ENCODE measurements at places on chromosomes 2 and 18.

- no peak for DNase-seq
These were observed 115.1 kb upstream of the GPC1 start for GRCh38 chr2:240320204-240320993.

DNA sequence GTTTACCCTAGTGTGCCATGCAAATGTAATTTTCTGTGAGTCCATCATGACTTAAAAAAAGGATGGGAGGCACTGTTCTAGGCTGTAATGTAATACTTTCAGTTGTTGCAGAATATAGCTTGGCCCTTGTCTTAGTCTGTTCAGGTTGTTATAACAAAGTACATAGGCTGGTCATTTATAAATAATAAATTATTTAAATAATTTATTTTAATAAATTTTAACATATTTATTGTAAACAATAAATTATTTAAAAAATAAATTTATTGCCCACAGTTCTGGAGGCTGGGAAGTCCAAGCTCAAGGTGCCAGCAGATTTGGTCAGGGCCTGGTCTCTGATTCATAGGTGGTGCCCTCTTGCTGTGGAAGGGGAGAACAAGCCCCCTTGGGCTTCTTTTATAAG is 35.2 kb downstream of the RAPGEF4 start:
- no peak for DNase-seq

DNA sequence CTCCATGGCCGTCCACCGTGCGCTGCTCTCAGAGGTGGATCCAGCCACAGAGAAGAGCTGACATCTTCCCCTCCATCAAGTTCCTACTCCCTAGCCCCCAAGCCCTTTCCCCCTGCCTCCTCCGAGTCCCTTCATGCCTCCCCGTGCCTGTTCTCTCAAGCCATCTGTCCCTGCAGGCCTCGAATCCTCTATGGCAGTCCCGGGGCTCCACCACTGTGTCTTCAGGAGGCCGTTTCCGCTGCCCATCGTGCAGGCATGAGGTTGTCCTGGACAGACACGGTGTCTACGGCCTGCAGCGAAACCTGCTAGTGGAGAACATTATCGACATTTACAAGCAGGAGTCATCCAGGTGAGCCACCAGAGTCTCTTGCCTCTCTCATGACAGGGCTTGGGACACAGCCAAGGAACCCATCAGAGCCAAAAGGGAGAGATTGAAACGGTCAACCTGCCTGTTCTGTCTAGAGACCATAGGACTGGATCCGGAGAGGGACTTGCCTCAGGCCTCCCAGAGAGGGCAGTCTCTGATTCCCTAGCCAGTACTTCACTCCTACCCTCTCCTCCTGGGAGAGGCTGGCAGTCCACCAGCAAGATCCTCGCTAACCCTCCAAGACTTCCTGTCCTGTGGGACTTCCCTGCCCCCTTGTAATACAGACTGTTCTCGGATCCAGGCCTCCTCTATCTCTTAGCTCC is 9.7 kb downstream of the UCN start:
- no peak for DNase-seq

GRCh38 chr2:197181491-197181890 is 129.1 kb downstream of the ANKRD44 start:
- no peak for DNase-seq

GRCh38 chr2:239952665-239953417 is 72.3 kb downstream of the NDUFA10 start:
- no peak for DNase-seq

DNA sequence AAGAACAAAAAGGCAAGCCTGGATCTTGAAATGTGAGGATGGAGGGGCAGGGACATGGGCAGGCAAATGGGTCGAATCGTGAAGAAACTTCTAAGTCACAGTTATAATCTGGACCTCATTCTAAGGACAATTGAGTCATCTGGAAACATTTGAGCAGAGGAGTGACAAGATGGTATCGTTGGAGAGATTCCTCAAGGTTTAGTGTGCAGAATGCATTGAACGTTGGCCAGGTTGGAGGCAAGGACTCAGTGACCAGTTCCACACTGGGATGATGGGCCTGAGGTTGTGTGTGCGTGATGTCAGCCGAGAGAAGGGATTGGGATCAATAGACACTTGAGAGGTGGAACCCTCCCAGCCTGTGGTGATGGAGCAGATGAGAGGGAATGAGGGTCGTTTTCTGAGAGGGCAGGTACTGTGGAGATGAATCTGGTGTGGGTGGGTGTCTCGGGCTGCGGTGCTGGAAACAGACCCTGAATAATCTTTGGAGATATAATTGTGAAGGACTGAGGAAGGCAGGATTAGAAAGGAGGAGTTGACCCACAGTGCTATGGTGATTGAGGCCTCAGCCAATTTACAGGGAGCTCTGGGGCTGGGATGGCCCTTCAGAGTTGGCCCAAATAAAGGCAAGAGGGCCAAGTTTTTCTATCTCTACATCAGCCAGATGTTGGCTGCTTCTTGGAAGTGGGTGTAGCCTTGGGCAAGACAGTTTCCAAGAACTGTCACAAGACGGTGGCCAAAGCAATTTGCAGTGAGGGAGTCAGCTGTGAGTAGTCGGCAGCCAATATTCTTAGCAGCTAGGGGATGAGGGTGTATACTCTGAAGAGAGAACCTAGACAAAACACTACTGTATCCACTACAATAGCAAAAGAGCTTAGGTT is 5.8 kb upstream of the ZNF532 start:
- no peak for DNase-seq

DNA sequence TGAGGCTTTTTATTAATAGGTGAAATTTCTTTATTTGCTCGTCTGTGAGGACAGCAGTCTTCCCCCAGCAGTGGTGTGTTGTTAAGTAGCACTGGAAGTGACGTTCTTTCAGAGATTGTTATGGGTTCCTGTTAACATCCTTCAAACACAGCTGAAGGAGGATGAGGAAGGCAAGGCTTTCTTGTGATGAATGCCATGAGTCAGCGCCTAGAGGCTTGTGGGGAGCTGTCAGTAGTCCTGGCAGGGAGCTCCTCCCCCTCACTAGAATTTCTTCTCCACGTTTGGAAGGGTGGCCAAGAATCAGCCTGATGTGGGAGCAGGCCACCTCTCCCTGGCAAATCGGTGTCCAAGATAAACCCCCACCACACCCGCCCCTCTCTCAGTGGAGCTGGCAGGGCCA is 113.2 kb downstream of the ARHGEF4 start:
- DNase-seq: no peak

DNA sequence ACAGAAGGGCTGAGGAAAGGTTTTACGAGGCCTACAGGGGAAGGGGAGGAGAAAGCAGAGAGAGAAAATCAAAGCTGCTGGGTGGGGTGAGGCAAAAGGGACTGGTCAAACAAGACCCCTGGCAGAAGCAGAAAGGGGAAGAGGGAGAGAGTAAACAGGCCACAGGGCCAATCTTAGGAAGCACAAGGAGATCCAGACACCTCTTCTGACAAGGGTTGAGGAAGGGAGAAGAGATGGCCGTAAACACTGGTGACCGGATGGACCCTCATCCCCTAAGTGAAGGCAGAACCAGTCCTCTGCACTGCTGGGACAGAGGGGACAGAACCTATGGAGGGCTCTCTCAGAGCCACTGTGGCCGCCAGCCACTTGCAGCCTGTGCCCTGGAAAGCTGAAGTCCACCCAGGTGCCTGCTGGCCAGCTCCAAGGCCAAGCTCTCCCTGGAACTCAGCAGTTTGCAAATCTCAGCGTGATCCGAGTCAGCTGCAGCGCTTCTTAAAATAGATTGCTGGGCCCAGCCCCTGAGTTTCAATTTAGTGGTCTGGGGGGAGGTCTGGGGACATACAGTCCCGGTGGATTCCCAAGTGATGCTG is 108.8 kb downstream of the TMEM163 start:
- DNase-seq: no peak

DNA sequence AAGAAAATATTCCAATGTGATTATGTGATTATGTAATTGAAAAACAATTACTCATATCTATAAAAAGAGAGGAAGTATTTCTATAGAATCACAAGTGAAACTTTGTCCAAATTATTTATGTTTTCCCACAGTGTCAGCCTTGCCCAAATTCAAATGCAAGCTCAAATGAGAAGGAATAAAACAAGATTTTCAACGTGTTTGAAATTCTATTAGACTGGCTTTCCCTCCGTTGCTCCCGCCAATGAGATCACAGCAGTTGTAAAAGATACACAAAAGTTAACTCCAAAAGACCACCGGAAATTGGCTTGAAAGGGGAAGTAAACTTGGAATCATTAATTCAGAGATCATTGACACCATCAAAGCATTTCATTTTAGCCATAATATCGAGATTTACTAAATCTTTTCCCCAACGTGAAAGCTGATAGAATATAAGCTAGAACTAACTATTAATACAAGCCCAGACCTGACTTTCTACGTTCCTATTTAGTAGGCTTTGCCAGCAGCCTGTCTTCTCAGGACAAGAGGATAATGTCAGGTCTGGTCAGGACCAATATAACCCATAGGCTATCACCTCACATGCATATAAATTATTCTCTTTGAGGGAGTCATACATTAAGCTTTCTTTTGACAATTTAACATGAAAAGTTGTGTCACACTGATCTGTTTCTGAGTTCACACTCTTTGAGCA is 222.6 kb upstream of the CHAC2 start:
- no peak for DNase-seq

DNA sequence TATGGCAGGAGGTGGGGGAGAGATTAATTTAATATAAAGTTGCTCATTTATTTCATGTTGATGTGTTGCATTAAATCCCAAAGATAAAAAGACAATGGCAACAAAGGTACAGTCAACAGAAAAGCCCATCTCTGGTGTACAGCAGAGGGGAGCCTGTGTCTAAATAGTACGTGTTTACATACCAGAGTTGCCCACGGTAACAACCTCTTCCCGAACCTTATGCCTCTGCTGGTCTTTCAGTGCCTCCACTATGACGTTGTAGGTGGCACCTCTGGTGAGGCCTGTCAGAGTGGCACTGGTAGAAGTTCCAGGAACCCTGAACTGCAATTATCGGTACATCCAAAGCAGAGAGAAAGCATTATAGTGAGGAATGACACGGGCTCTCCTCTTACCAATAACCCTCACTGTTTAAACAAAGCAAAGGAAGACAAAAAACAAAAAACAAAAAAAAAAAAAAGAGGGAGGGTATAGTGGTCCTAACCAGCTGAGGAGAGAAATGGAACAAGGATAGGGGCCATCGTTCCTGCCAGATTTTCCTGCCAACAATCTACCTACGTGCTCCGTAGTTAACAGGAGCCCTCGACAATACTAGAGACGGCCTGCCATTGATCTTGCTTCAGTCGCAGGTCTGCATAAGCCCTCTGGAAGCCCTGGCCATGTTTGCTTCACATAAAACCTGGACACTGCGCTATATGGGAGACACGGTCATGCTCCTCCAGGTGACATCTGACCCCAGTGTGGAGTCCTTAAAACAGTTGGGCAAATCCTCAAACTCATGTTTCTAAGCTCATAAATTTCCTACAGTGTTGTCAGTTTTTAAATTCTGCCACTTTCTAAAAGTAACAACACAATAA is 58.5 kb downstream of the ATIC start:
- DNase-seq: no peak

- no peak for DNase-seq
These were observed 53.9 kb downstream of the SPATS2L start for GRCh38 chr2:200360364-200360763.

GRCh38 chr2:159290289-159290907 is 3.9 kb upstream of the WDSUB1 start:
- peak; percentile 93 for DNase-seq

DNA sequence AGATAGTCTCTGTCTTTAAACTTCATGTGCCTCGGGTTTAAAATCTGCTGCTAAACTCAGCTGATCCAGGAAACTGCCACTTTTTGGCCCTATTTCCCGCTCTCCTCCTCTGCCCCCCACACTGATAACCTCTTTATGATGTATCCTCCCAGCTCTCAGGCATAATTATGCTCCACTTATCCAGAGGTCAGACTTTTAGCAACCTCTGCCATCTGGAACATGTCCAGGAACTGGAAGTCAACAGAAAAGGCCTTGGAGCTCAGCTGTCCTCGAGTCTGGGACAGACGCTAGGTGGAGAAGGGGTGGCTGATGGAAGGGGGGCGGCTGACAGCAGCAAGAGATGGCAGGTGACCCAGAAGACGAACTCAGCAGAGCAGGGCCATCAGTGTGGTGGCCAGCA is 41.2 kb downstream of the ASAP2 start:
- DNase-seq: no peak

DNA sequence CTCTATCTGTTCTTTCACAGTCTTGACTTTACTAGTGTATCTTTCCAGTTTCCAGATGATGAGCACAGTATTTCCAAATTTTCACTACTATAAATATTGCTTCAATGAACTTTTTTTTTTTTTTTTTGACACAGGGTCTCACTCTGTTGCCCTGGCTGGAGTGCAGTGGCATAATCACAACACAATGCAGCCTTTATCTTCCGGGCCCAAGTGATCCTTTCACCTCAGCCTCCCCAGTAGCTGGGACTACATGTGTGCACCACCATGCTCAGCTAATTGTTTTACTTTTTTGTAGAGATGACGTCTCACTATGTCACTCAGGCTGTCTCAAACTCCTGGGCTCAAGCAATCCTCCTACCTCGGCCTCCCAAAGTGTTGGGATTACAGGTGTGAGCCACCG is 142.8 kb downstream of the SRBD1 start:
- DNase-seq: no peak

DNA sequence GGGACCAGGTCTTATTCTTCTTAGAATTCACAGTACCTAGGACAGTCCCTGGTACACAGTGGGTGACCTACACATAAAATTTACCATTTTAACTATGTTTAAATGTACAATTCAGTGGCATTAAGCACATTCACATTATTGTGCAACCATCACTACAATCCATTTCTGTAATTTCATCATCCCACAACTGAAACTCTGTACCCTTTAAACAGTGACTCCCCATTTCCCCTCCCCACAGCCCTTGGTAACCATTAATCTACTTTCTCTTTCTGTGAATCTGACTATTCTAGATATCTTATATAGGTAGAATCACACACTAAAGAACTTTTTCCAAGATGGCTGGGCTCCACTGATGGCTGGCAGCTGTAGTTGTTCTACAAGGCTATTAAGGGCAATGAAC is 41.6 kb downstream of the GFPT1 start:
- DNase-seq: no peak

- no peak for DNase-seq
These were observed 70.6 kb downstream of the COPS8 start for GRCh38 chr2:237156031-237156856.

GRCh38 chr18:8793445-8794155 is 88.2 kb downstream of the MTCL1 start:
- no peak for DNase-seq

DNA sequence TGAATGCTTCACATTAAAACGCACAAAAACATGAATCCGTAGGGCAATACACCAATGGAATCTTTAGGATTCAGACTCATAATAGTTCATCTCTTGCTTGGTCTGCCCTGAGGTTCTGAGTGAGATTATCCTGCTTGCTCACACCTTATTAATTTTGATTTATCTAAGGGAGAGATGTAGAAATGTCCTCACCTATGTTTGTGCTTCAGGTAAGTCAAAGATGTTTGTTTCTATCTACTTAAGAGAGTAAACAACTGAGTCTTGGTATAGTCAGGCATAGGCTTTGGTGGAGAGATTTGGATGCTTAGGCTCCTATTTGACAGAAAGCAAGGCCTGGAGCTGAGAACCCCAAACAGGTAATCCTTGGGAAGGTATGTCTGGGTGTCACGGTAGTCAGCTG is 231.0 kb upstream of the TNP1 start:
- no peak for DNase-seq
